ENCODE measurements at places on chromosomes 6 and 20.

DNA sequence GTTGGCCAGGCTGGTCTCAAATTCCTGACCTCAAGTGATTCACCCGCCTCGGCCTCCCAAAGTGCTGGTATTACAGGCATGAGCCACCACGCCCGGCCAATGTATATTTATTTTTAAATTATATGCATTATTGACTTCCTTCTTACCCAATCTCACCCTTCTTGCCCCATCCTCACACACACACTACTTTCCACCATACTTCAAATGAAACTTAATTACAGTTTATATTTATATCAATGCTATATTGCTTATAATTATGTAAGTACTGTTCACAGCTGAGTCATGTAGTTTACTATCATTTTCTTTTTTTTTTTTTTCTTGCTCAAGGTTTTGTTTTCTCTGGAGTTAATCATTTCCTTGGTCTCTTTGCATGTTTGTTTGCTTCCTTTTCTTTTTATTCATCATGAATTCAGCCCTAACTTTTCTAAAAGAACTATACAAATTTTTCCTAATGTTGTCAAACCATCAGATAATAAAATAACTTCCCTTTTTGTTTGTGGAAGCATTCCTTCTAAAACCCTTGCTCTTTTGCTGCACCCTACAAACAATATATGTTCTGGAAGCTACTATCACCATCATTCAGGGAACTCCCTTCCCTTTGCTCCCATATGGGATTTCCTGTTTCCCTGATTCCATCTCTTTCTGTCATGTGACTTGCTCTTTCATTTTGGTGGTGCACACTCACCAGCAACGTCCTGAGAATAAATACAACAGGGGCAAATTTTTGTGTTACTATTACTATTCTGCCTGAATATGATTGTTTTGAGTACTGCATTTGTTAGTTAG lies 201.7 kb upstream of the SASH1 start:
- no peak for DNase-seq

DNA sequence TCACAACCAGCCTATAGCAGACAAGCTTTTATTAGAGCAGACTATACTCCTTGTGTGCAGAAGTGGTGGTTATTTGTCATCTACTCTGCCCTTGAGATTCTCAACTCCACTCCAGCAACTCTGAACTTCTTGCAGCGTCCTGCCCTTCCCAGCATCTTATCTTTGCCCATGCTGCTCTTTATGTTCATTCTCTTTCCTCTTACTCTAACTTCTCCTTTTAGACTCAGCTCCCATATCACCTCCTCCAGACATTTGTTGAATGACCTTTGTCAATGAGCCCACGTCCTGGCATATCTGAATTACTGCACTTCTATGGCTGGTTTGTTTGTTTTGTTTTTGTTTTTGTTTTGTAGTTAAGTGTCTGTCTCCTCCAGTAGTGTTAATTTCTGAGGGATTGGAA lies 81.2 kb downstream of the KCNQ5 start:
- no peak for DNase-seq

GRCh38 chr6:64712606-64713005 lies 994.4 kb downstream of the EYS start:
- no peak for DNase-seq

GRCh38 chr6:31826793-31827285 lies 699 bp upstream of the HSPA1B start:
- DNase-seq: no peak

GRCh38 chr6:150720774-150721233 lies 121.1 kb downstream of the PLEKHG1 start:
- no peak for DNase-seq

Data from activated T-helper 9 cell treated with anti-CD3 and anti-CD28 coated beads, Interleukin-2, amount 50 U/mL, for 16 hours (primary cell).